HFFc6 (cell line): ENCODE measurements at places on chromosomes 16 and 17.
A peak's percentile ranks its signal among the peaks of the same experiment; 100 is the strongest.

DNA sequence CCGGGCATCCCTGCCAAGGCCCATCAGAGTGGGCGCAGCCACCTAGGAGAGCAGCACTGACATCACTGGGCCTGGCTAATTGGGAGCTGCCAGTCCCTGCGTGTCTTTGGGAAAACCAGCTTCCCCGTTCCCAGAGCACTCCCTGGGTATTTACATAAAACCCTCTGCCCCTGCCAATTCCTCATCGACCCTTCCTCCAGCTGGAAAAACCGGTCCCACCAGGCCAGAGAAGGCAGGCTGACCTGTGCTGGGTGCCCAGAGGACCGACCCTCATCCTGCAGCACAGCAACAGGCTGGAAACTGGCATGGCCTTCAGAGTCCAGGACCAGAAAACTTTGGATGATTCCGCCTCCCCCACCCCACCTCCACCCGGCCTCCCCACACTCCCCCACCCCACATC is 8.2 kb upstream of the FOXN1 start:
- no peak for DNase-seq

DNA sequence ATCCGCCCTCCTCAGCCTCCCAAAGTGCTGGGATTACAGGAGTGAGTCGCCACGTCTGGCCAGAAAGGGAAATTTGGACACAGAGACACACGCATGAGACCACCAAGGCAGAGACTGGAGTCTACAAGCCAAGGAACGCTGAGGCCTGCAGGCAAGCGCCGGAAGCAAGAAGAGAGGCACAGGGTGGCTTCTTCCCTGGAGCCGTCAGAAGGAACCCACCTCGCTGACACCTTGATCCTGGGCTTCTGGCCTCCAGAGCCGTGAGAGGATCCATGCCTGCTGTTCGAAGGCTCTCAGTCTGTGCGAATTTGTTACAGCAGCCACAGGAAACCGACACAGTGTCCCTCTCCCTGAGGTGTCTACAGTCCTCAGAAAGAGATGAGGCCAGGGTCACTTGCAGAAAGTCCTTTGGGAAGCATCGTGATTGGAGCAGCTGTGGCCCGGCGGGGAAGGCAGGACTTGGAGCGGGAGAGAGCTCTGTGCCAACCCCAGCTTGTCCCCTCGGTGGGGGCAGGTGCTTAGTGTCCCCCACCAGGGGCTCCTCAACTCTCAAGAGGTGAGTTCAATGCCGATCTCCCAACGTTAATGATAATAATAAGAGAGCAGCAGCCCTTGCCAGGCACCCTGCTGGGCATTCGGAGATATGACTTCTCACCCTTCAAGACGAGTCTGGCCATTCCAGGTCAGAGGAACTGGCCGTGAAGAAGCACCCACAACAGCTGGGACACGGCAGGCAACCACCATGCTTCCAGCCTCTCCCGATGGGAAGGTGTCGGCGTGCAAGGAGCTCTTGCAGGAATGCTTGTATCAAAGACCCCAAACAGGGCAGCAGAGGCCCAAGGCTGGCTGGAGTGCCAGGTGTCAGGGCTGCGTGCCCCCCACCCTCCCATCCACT is 68.4 kb upstream of the TNRC6C start:
- no peak for DNase-seq

GRCh38 chr16:87391324-87391949 is 699 bp upstream of the MAP1LC3B start:
- no peak for DNase-seq

- no peak for DNase-seq
These were observed 598 bp downstream of the NIP7 start for GRCh38 chr16:69340095-69340644.

DNA sequence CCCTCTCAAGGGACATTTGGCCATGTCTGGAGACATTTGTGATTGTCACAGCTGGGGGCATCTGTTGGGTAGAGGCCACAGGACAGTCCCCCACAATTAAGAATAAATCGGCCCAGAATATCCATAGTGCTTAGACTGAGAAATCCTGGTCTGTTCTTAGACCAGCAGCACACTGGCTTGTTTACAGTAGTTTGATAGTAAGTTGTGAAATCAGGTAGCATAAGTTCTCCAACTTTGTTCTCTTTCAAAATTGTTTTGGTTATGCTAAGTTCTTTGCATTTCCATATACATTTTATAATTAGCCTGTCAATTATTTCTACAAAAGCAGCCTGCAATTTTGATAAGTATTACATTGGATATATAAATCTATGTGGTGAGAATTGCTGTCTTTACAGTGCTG is 6.8 kb downstream of the MGRN1 start:
- no peak for DNase-seq

- DNase-seq = no peak
These were observed 69.5 kb downstream of the CMIP start for GRCh38 chr16:81514041-81514559.

GRCh38 chr16:83907631-83908250 is 8.8 kb downstream of the MLYCD start:
- no peak for DNase-seq

GRCh38 chr16:49931266-49931665 is 75.4 kb upstream of the ZNF423 start:
- no peak for DNase-seq

- DNase-seq = no peak
These were observed 264.6 kb upstream of the KCNJ16 start for GRCh38 chr17:69810326-69810965.

- DNase-seq = no peak
These were observed 26.5 kb upstream of the ADGRG1 start for GRCh38 chr16:57601801-57602478.

DNA sequence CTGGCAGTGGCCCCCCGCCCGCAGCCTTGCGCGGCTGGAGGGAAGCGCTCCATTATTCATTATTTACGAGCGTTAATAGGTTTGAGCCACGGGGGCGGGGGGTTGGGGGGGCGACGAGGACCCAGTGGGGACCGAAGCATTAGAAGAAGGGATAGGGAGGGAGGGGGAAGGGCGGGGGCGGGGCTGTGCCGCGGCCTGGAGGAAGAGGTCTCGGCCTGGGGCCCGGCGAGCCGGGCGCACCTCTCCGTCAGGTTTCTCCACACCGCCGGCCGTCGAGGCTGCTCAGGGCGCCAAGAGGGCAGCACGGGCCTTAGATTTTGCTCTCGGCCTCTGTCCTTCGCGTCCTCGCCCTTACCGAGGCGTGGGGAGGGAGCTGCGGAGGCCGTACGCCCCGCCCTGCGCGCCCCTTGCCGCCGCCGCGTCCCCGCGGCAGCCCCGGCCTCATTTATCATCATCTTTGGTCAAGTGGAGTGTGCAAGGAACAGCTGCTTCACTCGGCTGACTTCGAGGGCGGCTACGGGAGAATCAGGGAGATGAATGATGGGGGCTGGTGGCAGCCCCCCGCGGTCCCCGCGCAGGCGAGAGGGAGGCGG is 54.2 kb downstream of the SREBF1 start:
- DNase-seq = no peak

GRCh38 chr17:73693071-73693470 is 48.8 kb upstream of the SDK2 start:
- no peak for DNase-seq

DNA sequence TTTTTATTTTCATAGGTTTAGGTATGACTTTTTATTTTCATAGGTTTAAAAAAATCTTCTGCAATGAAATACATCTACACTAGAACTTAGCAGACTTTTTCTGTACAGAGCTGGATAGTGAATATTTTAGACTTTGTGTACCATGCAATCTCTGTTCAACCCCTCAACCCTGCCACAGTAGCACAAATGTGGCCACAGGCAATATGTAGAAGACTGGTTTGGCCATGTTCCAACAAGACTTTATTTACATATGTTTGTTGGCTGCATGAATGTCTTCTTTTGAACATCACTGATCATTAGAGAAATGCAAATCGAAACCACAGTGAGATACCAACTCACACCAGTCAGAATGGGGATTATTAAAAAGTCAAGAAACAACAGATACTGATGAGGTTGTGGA is 229.2 kb downstream of the SHISA9 start:
- DNase-seq = no peak

DNA sequence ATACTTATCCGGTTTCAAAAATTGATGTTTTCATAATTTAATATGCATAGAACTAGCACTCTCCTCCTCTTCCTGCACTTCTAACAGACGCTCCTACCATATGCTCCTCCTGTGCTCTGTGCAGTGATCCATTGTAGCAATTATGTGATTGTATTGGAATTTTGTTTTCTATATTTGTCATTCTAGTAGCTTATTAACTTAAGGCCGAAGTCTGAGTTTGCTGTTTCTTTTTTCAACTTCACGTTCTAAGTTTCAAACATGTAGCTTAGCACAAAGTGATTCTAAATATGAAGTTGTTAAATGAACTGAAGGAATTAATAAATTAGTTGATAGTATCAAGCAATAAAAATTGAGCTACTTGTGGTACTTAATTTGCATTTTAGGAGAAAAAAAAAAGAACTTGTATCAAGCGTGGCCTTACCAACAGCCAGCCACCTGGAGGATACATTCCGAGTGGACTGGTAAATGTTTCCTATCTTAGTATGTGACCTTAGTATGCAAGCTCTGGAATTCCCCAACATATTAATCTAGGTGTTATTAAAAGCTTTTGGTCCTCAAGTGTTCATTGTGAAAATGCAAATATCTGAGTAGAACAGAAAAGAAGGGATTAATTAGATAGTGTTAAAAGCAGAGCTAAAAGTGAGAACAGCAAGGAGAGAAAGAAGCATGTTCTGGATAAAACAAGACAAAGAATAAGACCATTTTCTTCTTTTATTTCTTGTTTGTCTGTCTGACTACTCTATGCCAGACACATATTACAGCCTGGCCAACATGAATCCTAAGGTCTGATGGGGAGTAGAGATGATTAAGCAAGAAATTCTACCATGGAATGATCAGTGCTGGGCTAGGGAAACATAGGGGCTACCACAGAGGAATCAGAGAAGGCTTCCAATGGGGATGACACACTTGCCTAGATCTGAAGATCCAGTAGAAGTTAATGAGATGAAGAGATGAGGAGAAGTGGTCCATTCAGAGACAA is 290.4 kb upstream of the MON1B start:
- DNase-seq = no peak

- peak; percentile 37 for DNase-seq
These were observed 209.7 kb downstream of the RBFOX3 start for GRCh38 chr17:79400989-79401703.

DNA sequence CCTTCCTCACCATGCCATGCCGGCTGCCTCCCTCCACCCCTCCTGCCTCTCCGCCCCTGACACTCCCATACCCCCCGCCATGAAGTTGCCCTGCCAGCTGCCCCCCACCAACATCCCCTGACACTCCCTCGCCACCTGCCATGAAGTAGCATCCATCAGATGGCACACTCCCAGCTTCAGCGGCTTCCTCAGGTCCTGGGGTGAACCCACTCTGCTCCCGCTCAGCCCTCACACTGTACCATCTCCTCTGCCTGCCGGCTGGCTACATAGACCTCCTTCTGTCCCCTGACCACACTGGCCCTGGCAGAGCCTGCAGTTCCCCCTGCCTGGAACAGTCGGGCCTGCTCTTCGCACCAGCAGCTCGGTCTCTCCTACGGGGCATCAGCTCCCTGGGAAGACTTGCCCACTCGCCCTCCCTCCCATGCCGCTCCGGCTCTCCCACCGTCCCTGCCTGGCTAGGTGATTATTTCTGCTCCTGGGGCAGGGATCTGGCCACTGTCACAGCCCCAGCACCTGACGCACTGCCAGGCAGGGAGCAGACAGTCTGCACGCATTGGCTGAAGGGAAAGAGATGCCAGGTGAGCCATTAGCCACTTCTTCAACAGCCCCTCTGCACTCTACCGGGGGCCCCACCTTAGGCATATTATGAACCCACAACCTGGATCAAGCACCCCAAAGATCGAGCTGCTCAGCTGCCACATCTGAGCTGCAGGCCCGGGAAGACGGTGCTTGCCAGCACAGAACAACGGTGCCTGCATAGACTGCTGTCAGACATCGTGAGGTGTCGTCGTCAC is 9.0 kb downstream of the CANT1 start:
- no peak for DNase-seq

GRCh38 chr16:11946433-11946832 is 4.6 kb upstream of the NPIPB2 start:
- DNase-seq = no peak

- DNase-seq = no peak
These were observed 50.6 kb upstream of the STH start for GRCh38 chr17:45948498-45948880.

GRCh38 chr16:82633964-82634600 is 7.3 kb downstream of the CDH13 start:
- no peak for DNase-seq

GRCh38 chr16:10729104-10730048 is 14.3 kb upstream of the NUBP1 start:
- DNase-seq = peak; percentile 41

GRCh38 chr17:1491443-1492248 is 840 bp downstream of the MYO1C start:
- no peak for DNase-seq

- DNase-seq = no peak
These were observed 212.3 kb upstream of the IRX5 start for GRCh38 chr16:54718376-54718775.
